ENCODE measurements at places on chromosomes 5 and 9. TPM values are rescaled to one million over a fixed set of nuclear protein-coding genes. Genes with fewer than 3 reads are reported as not detected.

The IFNE gene
- 0.12 TPM for total RNA-seq

The SHOC1 gene
- total RNA-seq: not detected

The PCDHB15 gene
- total RNA-seq: under 0.01 TPM

The ADCY2 gene
- total RNA-seq: not detected

The IFNA2 gene
- total RNA-seq: not detected

The SLC6A18 gene
- not detected for total RNA-seq

The ARHGEF39 gene
- 1.5 TPM for total RNA-seq

The FAM221B gene
- not detected for total RNA-seq

The CYLC2 gene
- total RNA-seq: not detected

The TTC16 gene
- not detected for total RNA-seq

The CARD9 gene
- total RNA-seq: 4.3 TPM

The IFNA13 gene
- total RNA-seq: not detected

The BNC2 gene
- total RNA-seq: 19.5 TPM

The SETD9 gene
- total RNA-seq: 10.0 TPM

The GABRA6 gene
- not detected for total RNA-seq

The PLAC8L1 gene
- not detected for total RNA-seq

The DNAH5 gene
- total RNA-seq: 0.77 TPM

The KIF3A gene
- total RNA-seq: 1.8 TPM

The CSNK1G3 gene
- total RNA-seq: 45.0 TPM

The SOHLH1 gene
- total RNA-seq: not detected

All from pericardium fibroblast (primary cell).